Stimulated activated CD8-positive, alpha-beta memory T cell treated with anti-CD3 and anti-CD28 coated beads, Interleukin-4, amount 100 ng/mL, for 1 hour (primary cell): ENCODE measurements at places on chromosomes 2 and 18.

GRCh38 chr18:48541026-48541746, 2.4 kb downstream of the CTIF start:
- DNase-seq: no peak

- no peak for DNase-seq
These were observed 302.4 kb upstream of the NT5C1B start for GRCh38 chr2:18891600-18892345.

DNA sequence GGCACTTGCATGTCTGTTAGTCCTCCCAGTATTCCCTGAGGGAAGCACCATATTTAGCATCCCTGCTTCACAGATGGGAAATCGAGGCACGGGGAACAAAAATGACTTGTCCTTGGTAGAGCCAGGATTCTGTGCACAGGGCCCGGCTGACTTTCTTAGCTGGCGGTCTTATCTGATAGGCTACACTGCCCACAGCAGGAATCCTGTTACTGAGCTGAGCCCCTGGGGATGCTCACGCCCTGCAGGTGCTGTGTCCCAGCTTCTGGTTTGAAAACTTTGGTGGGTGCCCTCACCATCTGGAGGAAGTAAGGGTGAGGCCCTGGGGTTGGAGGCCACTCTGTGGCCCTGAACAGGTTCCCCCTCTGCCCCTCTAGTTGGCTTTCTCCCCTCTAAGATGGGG, 68.4 kb upstream of the MCFD2 start:
- DNase-seq: no peak

- no peak for DNase-seq
These were observed 40.7 kb upstream of the EPHA4 start for GRCh38 chr2:221612800-221613199.

- no peak for DNase-seq
These were observed 112.7 kb downstream of the SMAD2 start for GRCh38 chr18:47817795-47818077.

DNA sequence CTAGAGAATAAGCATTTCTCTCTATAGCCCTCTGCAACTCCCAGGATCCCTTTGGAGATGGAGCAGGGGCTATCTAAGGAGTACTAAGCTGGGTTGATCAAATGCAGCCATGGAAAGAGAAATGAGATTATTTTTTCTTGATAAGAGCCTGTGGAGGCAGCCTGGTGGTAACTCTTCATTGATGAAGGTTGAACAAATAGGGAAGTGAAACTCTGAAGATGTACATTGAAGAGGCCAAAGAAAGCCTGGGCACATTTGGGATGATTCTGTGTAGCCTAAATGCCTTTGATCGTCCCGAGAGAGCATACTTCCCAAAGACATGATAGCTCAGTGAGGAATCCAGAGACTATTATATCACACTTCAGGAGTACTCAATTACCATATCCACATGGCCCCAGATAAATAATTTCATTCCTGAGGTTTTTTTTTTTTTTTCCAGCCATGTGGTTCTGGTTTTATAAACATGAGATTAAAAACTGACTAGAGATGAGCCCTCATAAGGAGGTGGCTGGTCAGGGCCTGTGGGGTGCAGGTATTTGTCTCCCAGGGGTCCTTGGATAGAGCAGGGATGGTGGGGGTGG, 192.5 kb downstream of the TPGS2 start:
- no peak for DNase-seq

DNA sequence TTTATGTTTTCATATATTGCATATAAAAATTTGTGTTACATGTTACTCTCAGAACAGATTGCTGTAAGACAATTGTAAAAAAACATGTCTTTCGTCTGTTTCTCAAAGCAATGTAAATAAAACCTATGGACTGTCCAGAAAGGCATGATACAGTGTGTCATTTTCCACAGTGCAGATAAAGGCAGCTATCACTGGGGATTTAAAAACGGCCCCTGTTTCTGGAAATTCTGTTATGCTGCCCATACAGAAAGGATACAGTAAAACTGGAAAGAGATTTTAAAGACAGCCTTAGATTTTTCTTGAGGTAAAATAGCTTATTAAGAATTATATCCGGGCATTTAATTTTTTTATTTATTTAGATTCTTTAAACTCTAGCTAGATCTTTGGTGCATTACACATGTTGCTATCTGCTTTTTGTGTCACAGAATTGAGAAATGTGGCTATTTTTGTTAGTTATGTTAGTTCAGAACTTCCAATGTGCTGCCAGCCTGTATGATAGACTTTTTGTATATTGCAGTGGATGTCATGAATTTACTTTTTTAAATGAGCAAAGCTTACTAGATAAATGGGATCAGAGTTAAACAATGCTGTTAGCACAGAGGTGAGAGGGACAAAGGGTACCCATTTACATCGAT, 859 bp upstream of the INO80D start:
- no peak for DNase-seq

- DNase-seq: no peak
These were observed 11.0 kb downstream of the RTP5 start for GRCh38 chr2:241880311-241881073.

GRCh38 chr2:191845876-191846514, 893 bp downstream of the CAVIN2 start:
- DNase-seq: no peak

DNA sequence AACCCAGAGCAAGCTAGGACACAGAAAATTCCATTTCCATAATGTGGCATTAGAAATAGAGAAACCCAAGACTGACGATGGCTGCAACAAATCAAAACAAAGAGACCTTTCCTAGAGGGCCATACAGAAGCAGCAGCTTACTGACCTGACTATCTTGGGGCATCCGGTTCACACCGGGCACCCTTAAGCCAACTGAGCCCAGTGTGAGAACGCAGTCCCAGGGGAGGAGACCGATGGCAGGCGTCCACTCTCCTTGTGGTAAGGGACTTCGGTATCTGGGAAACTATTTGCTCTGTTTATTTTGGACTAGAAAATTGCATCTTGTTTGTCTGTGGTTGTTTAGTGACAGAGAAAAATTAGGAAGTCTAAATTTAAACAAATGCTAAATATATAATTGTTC, 244.8 kb upstream of the COPS8 start:
- no peak for DNase-seq

DNA sequence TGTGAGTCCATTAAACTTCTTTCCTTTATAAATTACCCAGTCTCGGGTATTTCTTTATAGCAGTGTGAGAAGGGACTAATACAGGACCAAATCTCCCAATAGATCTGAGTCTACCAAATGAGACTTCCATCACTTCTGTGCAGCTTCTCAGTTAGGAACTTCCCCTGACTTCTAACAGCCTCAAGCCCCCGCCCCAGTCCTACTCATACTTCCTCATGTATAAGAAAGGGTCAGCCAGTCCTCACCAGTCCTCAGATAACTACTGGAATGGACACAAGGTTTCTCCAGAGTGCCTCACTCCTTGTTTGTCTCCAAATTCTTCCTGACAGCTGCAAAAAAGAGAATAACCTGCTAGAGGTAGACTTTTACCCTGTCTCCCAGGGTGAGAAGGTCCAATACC, 19.5 kb downstream of the TTC32 start:
- no peak for DNase-seq

GRCh38 chr2:106944215-106944614, 58.2 kb upstream of the ST6GAL2 start:
- no peak for DNase-seq

DNA sequence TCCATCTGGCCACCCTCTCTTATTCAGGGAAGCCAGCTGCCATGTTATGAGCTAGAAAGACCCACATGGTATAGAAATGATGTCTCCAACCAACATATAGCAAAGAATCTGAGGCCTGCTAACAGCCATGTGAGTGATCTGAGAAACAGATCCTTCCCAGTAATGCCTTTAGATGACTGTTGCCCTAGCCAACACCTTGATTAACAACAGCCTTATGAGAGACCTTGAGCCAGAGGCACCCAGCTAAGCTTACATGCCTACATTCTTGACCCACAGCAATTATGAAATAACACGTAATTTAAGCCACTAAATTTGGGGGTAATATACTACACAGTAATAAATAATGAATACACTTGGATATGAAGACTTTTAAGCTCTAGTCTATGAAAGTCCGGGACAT, 13.0 kb downstream of the KANSL1L start:
- no peak for DNase-seq

GRCh38 chr2:16729335-16729734, 63.7 kb upstream of the CYRIA start:
- no peak for DNase-seq

DNA sequence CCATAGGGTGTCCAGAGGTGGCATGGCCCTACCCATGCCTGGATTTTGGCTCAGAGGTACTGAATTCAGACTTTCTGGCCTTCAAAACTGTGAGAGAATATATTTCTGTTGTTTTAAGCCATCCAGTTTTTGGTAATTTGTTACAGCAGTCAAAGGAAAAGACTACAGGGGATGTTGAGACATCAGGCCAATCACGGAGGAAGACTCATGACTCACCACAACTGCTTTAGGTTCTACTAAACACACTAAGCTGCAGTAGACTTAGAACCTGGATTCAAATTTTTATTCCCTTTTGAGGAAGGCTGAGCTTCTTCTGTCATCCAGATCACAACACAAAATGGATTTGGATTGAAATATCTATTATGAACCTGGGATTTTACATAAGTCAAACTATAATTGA, 12.0 kb upstream of the C2orf66 start:
- DNase-seq: no peak

- DNase-seq: no peak
These were observed 4.2 kb downstream of the ERFE start for GRCh38 chr2:238162846-238163441.

DNA sequence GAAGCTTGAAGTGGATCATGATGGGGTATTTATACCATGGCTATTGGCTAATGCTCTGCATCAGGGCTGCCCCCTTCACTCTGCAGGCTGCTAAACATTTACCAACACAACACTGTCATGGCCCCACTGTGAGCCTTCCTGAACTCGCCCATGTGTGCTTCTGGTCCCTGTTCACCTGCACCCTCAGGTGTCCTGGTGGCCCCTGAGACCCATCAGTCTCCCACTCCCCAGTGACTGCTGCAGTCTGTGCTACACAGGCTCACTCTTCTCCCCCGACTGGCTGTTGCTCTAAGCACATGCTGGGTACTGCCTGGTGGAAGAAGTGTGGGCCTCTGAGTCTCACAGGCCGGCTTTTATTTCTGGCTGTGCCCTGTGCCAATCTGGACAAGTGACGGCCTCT, 183.0 kb upstream of the HS6ST1 start:
- DNase-seq: no peak

GRCh38 chr18:5451150-5451549, 92.6 kb downstream of the EPB41L3 start:
- no peak for DNase-seq

DNA sequence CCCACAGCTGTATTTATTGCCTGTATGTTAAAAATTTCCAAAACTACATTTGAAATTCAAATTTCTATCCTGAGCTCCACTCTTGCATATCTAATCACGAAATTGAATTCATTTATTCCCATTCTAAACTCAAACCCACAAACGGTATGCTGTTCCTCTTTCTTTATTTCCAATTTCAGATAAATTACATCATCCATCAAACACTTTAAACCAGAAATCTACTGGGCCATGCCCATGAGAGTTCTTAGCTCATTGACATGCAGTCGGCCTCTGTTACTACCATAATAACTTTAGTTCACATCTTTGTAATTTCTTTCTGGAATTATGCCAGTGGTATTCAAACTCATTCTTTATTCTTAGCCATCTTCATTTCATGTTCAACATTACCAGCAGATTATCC, 100.3 kb downstream of the COL3A1 start:
- no peak for DNase-seq

GRCh38 chr18:923144-923866, 18.6 kb downstream of the ADCYAP1 start:
- DNase-seq: no peak

DNA sequence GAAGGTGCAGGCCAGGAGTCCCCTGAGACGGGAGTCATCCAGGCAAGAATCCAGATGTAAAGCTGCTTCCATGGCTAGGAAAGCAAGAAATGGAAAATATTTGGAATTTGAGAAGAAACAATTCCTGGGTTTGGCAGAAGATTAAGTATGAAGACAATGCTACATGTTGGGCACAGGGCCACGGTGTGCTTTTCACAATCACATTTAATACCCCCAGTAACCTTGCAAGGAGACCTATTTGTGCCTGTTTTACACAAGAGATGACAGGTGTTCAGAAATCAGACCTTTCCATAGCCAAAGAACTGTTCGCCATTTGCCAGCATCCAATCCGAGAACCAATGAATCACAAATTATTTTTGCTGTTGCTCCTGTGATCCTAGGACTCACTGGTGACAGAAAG, 50.5 kb downstream of the KCTD1 start:
- DNase-seq: no peak

GRCh38 chr18:54210463-54210862, 14.0 kb downstream of the MBD2 start:
- DNase-seq: no peak

DNA sequence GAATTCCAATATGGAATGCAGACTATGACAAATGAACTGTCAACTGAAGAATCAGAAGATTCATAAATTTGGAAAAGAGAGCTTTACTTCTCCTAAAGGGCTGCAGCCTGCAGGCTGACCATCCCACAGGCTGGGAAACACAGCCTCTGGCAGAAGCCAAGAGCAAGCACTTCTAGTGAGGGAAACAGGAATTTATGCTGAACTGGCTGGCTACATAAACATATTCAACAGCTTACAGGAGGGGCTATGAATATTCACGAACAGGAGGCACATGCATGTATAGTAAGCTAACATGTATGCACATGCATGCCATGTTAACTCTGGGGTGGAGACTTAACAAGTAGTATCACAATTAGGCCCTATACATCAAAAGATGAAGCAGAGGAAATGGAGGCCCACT, 17.6 kb downstream of the HIBCH start:
- no peak for DNase-seq

DNA sequence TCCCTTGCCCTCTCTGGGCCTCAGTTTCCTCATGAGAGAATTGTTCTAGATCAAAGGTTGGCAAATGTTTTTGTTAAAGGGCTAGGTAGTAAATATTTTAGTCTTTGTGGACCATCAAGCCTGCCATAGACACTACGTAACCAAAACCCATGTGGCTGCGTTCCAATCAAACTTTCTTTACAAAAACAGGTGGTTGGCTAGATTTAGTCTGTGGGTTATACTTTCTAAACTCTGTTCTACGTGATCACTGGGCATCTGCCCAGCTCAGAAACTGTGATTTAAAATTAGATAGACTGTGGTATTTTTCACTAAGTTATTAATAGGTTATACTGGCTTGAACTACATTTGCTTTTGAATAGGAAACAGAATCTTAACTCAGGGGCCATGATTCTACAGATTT, 149.8 kb upstream of the DCC start:
- no peak for DNase-seq

DNA sequence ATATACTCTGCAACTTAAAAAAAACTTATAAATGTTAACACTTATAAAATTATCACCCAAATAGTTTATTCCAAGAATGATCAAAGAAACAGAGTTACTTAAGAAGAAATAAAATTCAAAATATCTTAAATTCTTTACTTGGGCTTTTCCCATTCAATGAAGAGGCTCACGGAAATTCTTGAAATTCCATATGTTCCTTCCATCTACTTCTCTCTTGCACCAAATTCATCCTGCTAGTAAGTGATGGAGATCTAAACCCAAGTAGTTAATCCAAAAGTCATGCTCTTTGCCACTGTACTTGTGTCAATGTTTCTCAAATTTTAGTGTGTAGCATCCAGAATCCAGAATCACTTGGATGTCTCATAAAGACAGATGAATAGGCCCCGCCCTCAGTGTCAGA, 465.9 kb downstream of the TXNL1 start:
- no peak for DNase-seq
